Stimulated activated CD4-positive, alpha-beta T cell treated with anti-CD3 and anti-CD28 coated beads, Interleukin-2, amount 100 ng/mL, for 48 hours (primary cell): ENCODE measurements at places on chromosomes 7 and 10.

DNA sequence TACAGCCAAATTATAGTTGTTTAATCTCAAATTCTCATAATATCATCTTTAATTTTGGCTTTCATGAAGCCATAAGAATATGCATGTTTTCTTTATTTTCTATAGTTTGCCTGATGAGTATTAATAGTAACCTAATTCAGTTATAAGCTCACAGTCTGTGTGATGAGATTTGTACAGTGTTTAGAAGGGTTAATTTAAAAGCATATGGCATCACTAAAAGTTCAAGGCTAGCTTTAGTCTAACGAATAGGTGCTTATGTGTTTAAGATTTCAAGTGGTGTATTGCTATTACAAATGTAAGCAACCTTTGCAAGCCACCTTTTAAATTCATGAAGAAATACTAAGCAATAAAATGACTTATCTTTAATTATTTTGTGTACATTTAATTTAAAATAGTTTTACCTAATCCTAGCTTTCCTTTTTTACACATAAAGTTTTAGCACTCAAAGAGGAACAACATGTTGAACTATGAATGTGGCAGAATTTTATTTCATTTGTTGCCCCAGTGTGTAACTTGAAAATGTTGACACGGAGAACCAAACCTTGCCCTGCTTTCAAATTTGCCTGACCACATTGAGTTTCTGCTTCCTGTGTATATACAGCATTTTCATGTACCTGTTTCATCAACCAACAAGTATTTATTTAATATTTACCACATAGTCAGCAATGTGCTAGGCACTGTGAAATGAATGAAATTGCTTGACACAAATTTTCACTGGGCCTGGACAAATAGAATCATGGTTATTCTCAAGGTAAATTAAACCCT, 41.5 kb downstream of the TET1 start:
- DNase-seq = no peak

DNA sequence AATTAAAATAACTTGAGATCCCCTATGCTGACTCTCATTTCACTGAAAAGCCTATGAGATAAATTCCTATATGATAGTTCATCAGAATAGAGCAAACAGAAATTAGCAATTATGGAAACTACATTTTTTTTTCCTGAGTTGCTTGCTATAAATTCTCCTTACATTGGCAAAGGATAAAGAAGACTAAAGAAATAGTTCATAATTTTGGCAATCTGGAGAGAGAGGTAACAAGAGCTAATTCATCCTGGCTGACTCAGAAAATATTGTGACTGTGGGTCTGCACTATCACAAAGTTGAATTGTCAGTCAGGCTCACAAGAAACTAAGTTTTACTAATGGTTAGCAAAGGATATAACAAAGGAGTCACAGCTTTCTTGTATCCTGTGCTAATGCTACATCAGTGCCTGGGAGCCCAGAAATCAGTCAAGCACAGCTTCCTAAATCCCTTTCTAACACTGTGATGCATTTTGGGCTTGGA, 483.0 kb downstream of the MAGI2 start:
- DNase-seq = no peak

DNA sequence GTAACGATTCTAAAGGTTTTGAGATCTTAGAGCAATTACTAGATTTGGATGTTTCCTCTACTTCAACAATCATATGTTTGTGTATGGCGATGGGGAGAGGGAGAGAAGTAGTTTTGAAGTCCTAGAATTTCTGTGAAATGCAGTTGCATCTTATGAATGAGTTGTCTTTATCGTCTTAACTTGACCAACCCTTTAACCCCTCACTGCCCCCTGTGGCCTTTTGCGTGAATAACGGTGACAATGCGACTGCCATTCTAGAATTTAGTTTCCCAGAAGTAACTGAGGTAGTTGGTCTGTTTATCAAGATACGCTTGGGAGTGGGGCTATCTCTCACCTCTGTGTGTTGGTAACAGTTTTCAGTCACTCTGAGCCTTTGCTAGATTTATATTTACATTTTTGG, 204.6 kb downstream of the HDAC9 start:
- DNase-seq = no peak

DNA sequence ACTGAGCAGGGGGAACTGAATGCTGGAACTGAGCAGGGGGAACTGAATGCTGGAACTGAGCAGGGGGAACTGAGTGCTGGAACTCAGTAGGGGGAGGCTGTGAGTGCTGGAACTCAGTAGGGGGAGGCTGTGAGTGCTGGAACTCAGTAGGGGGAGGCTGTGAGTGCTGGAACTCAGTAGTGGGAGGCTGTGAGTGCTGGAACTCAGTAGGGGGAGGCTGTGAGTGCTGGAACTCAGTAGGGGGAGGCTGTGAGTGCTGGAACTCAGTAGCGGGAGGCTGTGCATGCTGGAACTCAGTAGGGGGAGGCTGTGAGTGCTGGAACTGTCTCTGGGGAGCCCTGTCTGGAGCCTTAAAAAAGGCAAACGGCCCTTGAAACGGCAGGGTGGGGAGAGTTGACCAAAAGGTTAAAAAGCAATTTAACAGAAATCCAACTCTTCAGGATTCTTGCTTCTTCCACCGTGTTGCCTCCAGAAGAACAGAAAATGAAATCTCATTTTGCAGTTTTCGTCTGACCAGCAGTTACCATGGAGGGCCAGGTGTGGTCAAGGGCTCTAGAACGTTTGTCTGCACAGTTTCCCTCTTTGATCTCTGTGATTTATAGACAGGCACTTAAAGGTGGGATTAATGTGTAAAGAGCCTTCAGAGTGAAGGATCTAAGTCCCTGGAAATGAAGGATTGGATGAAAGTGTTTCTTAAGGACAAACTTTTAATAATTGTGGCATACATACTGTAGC, 19.1 kb downstream of the DOCK1 start:
- no peak for DNase-seq

GRCh38 chr10:36499693-36500092, 625.7 kb upstream of the ANKRD30A start:
- no peak for DNase-seq
